ENCODE measurements at places on chromosomes 13 and 19. TPM values are rescaled to one million over a fixed set of nuclear protein-coding genes. Genes with fewer than 3 reads are reported as not detected.

The FXYD7 gene
- total RNA-seq, result not detected

The DCT gene
- total RNA-seq, result not detected

The SYNGR4 gene
- not detected for total RNA-seq

The CYP2F1 gene
- not detected for total RNA-seq

The DNAAF3 gene
- total RNA-seq, result not detected

The S1PR2 gene
- 8.3 TPM for total RNA-seq

DNA sequence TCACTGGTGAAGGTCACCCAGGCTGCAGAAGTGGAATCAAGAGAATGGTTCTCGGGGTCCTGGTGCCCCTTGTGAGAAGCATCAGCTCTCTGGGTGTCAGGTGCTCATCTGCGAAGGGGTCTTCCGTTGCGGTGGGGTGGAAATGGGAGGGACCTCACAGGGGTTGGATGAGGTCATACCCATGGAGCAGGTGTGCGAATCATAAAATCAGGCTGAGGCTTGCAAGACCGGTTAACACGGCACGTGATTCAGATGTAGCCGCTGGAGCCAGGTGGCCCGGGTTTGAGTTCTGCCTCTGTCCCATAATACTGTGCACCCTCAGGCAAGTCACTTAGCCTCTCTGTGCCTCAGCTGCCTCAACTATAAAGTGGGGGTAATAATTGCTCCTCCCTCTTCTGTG, 3.9 kb upstream of the KLK15 start:
- peaks cover 6% of the 10 kb centered on the region for H3K4me1 ChIP-seq
- no peak for DNase-seq
- H3K27ac ChIP-seq, result no peak overlapping the region
- no peaks in the 10 kb centered on the region for H3K36me3 ChIP-seq
- H3K4me3 ChIP-seq, result no peak overlapping the region

- no peaks in the 10 kb centered on the region for H3K36me3 ChIP-seq
- H3K27me3 ChIP-seq, result no peaks in the 10 kb centered on the region
- no peak overlapping the region for H3K4me3 ChIP-seq
- DNase-seq, result no peak
- no peak overlapping the region for H3K27ac ChIP-seq
Observed at GRCh38 chr13:74039667-74040066, 94.5 kb downstream of the KLF12 start.

DNA sequence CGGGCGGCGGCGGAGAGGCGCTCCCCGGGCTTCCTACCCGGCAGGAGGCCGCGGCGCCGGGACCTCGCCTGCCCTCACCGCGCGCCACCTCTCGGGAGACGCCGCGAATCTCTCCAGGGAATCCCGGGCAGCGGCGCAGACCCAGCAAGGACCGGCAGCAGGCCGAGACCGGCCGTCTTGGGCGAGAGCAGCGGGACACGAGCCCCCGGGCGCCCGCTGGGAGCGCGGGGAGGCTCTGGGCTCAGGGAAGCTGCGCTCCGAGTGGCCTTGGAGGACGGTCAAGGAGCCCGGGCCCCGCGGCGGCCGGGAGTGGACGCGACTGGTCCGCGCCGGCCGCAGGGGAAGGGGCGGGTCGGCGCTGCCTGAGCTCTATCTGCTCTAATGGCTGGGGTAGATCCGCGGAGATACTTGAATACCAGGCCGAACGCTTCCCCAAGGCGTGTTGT, 14.7 kb downstream of the CDX2 start:
- H3K4me3 ChIP-seq, result peak overlapping the region; percentile 75
- H3K27ac ChIP-seq, result no peak overlapping the region

DNA sequence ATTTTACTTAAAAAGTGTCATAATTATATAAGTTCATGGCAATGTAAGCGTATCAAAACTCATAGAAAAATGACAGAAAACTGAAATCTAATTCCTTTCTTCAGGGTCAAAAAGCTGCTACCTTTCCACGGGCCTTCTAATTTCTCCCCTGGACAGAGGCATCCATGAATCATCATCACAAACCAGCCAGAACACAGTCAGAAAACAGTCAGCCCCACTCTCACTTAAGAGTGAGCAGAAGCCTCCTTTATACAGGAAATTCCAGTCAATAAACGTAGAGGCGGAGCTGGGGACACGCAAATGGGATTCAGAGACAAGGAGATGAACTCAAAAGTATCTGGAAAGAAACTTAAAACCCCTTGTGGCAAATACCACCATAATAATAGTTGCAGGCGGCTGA, 54.2 kb upstream of the ABCC4 start:
- H3K36me3 ChIP-seq, result no peaks in the 10 kb centered on the region
- no peak for DNase-seq
- no peaks in the 10 kb centered on the region for H3K4me1 ChIP-seq
- no peak overlapping the region for H3K4me3 ChIP-seq
- H3K27ac ChIP-seq, result no peak overlapping the region

DNA sequence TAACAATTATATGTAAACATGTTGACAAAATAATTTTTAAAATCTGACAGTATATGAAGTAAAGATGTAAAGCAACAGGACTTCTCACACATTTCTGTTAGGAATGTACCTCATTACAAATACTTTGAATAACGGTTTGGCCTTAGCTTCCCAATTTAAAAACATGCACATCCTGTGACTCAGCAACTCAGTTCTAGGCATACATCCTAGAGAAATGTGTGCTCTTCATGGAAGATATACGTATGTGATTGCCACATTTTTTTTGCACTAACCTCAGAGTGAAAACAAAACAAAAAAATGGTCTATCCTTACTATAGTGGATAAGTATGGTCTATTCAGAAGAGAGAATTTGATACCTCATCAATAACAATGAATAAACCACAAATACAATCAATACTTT, 314.6 kb downstream of the LIG4 start:
- DNase-seq, result no peak
- H3K4me1 ChIP-seq, result no peaks in the 10 kb centered on the region
- no peaks in the 10 kb centered on the region for H3K36me3 ChIP-seq
- H3K27me3 ChIP-seq, result no peaks in the 10 kb centered on the region
- no peak overlapping the region for H3K27ac ChIP-seq
- no peak overlapping the region for H3K4me3 ChIP-seq

GRCh38 chr19:42216653-42217519, 591 bp downstream of the DEDD2 start:
- H3K27me3 ChIP-seq, result no peaks in the 10 kb centered on the region
- peak overlapping the region; percentile 97 for H3K4me3 ChIP-seq
- H3K4me1 ChIP-seq, result peaks cover 50% of the 10 kb centered on the region
- peak overlapping the region; percentile 89 for H3K27ac ChIP-seq
- no peak for DNase-seq

GRCh38 chr19:19165396-19165795, 4.7 kb downstream of the MEF2B start:
- no peaks in the 10 kb centered on the region for H3K27me3 ChIP-seq
- no peak overlapping the region for H3K4me3 ChIP-seq
- peaks cover 5% of the 10 kb centered on the region for H3K4me1 ChIP-seq
- DNase-seq, result no peak
- no peak overlapping the region for H3K27ac ChIP-seq

- no peaks in the 10 kb centered on the region for H3K36me3 ChIP-seq
- peaks cover 21% of the 10 kb centered on the region for H3K4me1 ChIP-seq
- no peaks in the 10 kb centered on the region for H3K27me3 ChIP-seq
Observed at GRCh38 chr13:112583592-112584277, 4.2 kb downstream of the TUBGCP3 start.

DNA sequence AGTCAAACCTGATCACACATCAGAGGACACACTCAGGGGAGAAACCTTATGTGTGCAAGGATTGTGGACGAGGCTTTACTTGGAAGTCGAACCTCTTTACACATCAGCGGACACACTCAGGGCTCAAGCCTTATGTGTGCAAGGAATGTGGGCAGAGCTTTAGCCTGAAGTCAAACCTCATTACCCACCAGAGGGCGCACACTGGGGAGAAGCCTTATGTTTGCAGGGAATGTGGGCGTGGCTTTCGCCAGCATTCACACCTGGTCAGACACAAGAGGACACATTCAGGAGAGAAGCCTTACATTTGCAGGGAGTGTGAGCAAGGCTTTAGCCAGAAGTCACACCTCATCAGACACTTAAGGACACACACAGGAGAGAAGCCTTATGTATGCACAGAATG, 8.2 kb upstream of the ZNF527 start:
- no peak for DNase-seq
- H3K4me1 ChIP-seq, result no peaks in the 10 kb centered on the region
- peaks cover 35% of the 10 kb centered on the region for H3K36me3 ChIP-seq
- no peak overlapping the region for H3K27ac ChIP-seq

- no peak overlapping the region for H3K27ac ChIP-seq
- H3K27me3 ChIP-seq, result no peaks in the 10 kb centered on the region
Observed at GRCh38 chr19:40159744-40160143, 31.5 kb upstream of the MAP3K10 start.

GRCh38 chr13:109647053-109647452, 139.3 kb downstream of the IRS2 start:
- H3K4me1 ChIP-seq, result no peaks in the 10 kb centered on the region
- DNase-seq, result no peak
- H3K4me3 ChIP-seq, result no peak overlapping the region
- H3K27ac ChIP-seq, result no peak overlapping the region

DNA sequence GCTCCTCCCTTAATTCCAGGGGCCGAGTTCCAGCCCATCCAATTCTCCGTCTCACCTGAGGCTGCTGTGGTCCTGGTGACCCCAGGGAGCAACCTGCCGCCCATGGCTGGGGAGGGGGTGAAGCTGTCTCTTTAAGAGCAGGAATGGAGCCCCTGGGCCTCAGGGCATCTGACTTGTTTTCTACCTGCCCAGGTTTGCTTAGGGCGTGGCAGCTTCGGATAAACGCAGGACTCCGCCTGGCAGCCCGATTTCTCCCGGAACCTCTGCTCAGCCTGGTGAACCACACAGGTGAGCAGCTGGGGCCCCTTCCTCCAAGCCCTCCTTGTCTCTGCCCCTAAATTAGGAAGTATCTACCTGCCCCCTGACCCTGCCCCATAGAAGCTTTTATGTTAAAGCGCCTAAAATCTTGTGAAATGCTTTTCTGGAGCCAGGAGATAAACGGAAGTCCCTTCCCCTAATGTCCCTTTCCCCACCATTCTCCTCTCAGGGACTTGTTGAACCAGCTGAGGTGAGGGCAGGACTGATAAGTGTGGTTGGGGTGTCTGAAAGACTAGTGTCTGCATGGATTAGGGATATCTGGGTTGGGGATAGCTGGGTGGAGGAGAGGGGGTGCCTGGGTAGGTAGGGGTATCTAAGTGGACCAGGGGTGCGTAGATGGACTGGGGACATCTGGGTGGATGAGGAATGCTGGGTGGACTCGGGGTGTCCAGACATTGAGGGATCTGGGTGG, 614 bp downstream of the FXYD3 start:
- H3K27ac ChIP-seq, result no peak overlapping the region
- no peak for DNase-seq
- no peak overlapping the region for H3K4me3 ChIP-seq
- H3K36me3 ChIP-seq, result no peaks in the 10 kb centered on the region
- H3K4me1 ChIP-seq, result peaks cover 6% of the 10 kb centered on the region
- no peaks in the 10 kb centered on the region for H3K27me3 ChIP-seq

- H3K27ac ChIP-seq, result peak overlapping the region; percentile 65
- peak overlapping the region; percentile 70 for H3K4me3 ChIP-seq
- DNase-seq, result peak; percentile 36
- H3K36me3 ChIP-seq, result peaks cover 34% of the 10 kb centered on the region
- H3K27me3 ChIP-seq, result no peaks in the 10 kb centered on the region
Observed at GRCh38 chr19:49340069-49340864, 5.1 kb downstream of the CD37 start.

DNA sequence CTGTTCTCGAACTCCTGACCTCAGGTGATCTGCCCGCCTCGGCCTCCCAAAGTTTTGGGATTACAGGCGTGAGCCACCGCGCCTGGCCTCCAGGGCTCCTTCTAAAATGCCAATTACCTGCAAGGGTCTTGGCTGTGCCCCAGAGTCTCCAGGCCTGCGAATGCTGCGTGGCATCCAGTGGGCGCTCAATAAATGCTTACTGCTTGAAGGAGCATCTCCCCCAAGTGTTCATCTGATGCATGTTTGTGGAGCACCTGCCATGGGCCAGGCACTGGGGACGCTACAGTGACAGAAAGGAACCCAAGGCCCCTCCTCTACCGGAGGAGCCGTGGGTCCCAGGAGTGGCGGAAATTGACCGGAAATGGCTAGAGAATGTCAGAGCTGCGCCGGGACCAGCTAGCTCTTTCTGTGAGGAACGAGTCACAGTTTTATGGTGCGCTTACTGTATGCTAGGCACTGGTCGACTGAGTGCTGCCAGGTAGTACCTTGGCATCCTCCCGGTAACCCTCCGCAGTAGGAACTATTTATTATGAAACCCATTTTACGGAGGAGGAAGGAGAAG, 14.2 kb downstream of the ANKRD24 start:
- peaks cover 23% of the 10 kb centered on the region for H3K27me3 ChIP-seq
- no peak overlapping the region for H3K27ac ChIP-seq
- DNase-seq, result no peak
- H3K36me3 ChIP-seq, result no peaks in the 10 kb centered on the region

- no peak for DNase-seq
- H3K4me3 ChIP-seq, result no peak overlapping the region
- no peak overlapping the region for H3K27ac ChIP-seq
- no peaks in the 10 kb centered on the region for H3K27me3 ChIP-seq
- no peaks in the 10 kb centered on the region for H3K36me3 ChIP-seq
Observed at GRCh38 chr13:74452881-74453280, 318.7 kb upstream of the KLF12 start.

DNA sequence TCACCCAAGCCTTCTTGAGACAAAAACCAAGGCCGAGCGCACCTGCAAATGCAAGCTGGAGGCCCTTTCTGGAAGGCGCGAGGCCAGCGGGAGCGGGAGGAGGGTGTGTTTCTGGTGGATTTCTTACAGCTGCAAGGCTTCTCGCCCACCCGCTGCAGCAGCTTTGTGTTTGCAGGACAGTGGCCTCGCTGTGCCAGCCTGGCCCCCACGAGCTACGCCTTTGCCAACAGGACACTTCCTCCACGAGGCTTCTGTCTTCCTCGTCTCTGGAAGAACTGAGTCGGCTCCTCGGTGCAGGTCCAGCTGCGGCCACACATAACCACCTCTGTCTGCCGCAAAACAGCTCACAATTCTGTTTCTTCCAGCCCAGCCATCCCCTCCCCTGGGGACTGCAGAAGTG, 10.1 kb downstream of the ATCAY start:
- H3K4me1 ChIP-seq, result no peaks in the 10 kb centered on the region
- no peaks in the 10 kb centered on the region for H3K27me3 ChIP-seq
- H3K27ac ChIP-seq, result no peak overlapping the region
- no peaks in the 10 kb centered on the region for H3K36me3 ChIP-seq
- DNase-seq, result no peak

GRCh38 chr13:27270594-27271520, at the start of gene RASL11A:
Gene RASL11A (plus strand): TSS chr13:27270830. CDS start chr13:27270945, 115 bp downstream.
- peak; percentile 44 for DNase-seq
- H3K36me3 ChIP-seq, result no peaks in the 10 kb centered on the region
- peak within 1 kb of the TSS; percentile 90 for H3K27ac ChIP-seq
- H3K4me3 ChIP-seq, result peak within 1 kb of the TSS; percentile 91
- H3K4me1 ChIP-seq, result peaks cover 34% of the 10 kb centered on the region
- no peaks in the 10 kb centered on the region for H3K27me3 ChIP-seq

GRCh38 chr13:113476811-113477210, 13.7 kb downstream of the DCUN1D2 start:
- H3K4me3 ChIP-seq, result no peak overlapping the region
- peaks cover 9% of the 10 kb centered on the region for H3K36me3 ChIP-seq
- no peaks in the 10 kb centered on the region for H3K4me1 ChIP-seq
- no peak overlapping the region for H3K27ac ChIP-seq
- no peak for DNase-seq

- peaks cover 8% of the 10 kb centered on the region for H3K4me1 ChIP-seq
- no peak overlapping the region for H3K27ac ChIP-seq
- H3K4me3 ChIP-seq, result peak overlapping the region; percentile 42
- peaks cover 21% of the 10 kb centered on the region for H3K27me3 ChIP-seq
- H3K36me3 ChIP-seq, result no peaks in the 10 kb centered on the region
- DNase-seq, result no peak
Observed at GRCh38 chr19:47430041-47430802, 10.9 kb upstream of the MEIS3 start.

Measured in thoracic aorta (tissue), 2 donors.